Sciatic nerve (tissue), 2 donors: ENCODE measurements at places on chromosomes 16 and 17.

- no peak for DNase-seq
Measured at GRCh38 chr17:27226611-27227230, 67.2 kb upstream of the WSB1 start.

- no peak for DNase-seq
Measured at GRCh38 chr16:24049113-24049512, 207.0 kb upstream of the CACNG3 start.

DNA sequence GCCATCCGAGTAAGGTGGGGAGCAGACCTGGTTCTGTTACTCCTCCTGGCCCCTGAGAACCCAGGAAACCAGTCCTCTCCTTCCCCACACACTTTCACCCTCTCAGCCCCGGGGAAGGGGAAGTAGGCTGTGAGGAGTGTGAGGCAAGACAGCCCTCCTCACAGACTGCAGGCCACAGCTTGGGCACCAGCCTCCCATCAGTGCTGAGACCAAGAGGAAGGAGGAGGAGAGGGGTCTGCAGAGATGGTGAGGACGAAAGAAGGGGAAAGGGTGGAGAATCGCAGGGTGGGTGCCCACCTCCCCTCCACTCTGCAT, 7.0 kb downstream of the G6PC3 start:
- DNase-seq, result no peak

DNA sequence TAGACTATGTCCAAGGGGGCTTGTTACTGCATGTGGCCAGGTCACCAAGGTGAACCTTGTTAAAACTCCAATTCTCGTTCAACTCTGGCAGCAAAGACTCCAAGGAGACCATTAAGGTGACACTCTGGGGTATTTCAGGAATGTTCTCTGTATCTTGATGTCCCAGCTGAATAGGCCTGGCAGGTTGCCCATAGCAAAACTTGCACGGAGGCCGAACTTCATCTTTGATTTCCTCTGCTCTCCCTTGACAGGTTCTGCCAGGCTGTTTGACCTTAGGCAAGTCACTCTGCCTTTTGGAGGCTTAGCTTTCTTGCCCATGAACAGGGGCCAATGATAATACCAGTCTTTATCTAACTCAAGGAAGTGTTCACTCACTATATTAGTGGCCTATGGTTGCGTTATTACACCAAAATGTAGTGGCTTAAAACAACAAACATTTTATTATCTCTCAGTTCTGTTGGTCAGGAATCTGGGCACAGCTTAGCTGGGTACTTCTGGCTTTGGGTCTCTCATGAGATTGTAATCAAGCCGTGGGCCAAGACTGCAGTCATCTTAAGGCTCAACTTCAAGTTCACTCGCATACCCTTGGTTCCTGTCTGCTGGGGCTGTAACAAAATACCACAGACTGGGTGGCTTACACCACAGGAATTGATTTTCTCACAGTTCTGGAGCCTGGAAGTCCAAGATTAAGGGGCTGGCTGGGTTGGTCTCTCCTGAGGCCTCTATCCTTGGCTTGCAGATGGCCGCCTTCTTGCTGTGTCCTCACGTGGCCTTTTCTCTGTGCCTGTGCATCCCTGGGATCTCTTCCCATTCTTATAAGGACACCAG, 168.5 kb downstream of the UTP18 start:
- DNase-seq, result no peak

DNA sequence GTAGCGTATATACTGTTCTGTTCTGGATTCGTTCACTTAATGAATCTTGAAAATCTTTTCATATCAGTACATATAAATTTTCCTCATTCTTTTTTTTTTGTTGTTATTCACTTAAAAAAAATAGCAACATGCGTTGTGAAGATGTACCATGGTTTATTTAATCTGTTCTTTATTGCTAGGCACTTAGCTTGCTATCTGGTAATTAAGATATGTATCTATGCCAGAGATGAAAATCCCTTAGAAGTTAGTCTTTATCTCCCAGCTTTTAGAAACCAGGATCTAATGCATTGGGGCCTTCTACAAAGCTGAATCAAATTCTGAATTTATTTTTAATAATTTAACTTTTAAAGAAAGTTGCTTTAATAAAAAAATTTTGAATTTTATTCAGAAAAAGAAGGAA, 13.0 kb upstream of the DNAJA2 start:
- DNase-seq, result no peak

GRCh38 chr16:63581570-63581969, 1540.3 kb downstream of the CDH11 start:
- no peak for DNase-seq

- no peak for DNase-seq
Measured at GRCh38 chr17:59893676-59894100, 767 bp downstream of the RPS6KB1 start.

GRCh38 chr17:50164697-50164988, 1.2 kb upstream of the SGCA start:
- no peak for DNase-seq

- peak; percentile 35 for DNase-seq
Measured at GRCh38 chr17:17320188-17320910, 17.2 kb downstream of the NT5M start.

- DNase-seq, result peak; percentile 88
Measured at GRCh38 chr17:78112518-78113471, 15.8 kb downstream of the TMC6 start.

GRCh38 chr16:68287276-68288251, 23.2 kb downstream of the SLC7A6OS start:
- peak; percentile 79 for DNase-seq

DNA sequence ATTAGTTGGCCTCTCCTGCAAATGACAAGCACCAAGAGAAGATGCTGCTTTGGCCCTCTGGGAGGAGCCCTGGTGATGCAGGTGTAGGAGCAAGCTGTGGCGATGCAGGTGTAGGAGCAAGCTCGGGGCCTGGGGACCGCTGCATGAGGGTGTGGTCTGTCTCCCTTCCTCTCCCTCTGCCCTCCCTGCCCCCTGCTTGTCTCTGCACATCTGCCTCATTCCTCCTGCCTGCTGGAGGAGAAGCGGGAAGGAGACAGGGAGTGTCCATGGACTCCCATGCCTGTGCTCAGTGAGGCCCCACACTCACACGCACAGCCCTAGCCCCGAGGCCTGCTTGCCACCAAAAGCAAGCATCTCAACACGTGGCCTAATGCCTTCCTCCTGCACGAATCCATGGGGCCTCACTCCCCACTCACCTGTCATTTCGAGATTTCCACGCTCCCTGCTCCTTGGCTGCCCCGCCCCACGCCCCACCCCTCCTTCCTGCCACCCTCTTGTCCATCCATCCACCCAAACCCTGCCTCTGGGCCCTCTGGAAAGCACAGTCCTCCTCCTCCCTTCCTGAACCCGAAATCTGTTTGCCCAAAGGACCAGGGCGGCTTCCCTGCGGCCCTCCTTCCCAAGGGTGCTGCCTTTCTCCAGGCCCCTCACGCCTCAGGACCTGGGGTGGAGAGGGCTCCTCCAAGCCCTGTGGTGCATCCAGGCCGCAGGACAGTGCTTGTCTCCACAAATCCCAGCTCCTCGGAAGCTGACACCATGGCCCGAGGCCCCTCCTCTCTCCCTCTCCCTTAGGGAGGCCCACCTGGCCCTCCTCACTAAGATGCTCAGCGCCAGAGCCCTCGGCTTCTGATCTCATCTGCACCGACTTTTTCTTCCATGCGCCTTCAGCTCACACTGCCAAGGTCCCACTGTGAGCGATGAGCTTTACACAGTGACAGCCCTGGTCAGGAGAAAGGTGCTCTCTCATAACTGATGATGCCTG, 11.8 kb upstream of the ALDH3A1 start:
- no peak for DNase-seq

GRCh38 chr16:709566-710499, 4.2 kb upstream of the FBXL16 start:
- no peak for DNase-seq

DNA sequence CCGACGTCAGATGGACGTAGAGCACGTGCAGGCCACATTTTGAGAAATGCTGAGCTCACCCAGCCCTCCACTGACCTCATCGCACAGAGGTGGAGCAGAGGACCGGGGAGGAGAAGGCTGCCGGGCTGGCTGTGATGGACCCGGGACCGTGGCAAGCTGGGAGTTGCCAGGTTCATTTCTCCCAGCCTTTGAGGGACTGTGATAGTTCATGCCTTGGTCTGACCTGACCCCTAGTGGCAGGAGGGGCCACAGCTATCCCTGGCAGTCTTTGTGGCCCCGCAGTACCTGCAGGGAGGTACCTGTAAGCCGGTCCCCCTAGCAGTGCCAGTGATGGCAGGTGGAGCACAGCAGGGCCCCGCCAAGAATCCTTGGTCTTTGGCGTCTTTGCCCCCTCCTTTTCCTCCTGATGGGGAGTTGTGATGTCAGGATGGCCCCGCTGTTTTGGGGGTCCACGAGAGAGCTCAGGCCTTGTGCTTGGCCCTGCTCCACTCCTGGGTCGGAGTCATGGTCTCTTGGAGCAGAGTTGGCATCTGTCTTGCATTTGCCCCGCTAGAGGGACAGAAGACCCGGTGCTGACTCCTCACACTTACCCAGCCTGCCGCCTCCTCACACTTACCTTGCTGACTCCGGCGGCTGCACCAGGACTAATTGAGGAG, 50.4 kb downstream of the OR1D5 start:
- DNase-seq, result peak; percentile 83
